Kidney tubule cell (primary cell): ENCODE measurements at places on chromosomes 16 and 17.

- DNase-seq = peak; percentile 98
Observed at GRCh38 chr17:66466840-66467367, 164.5 kb downstream of the PRKCA start.

- DNase-seq = no peak
Observed at GRCh38 chr16:14392960-14393359, 237.1 kb downstream of the PARN start.

GRCh38 chr16:17440131-17440530, 30.6 kb downstream of the XYLT1 start:
- DNase-seq = no peak

DNA sequence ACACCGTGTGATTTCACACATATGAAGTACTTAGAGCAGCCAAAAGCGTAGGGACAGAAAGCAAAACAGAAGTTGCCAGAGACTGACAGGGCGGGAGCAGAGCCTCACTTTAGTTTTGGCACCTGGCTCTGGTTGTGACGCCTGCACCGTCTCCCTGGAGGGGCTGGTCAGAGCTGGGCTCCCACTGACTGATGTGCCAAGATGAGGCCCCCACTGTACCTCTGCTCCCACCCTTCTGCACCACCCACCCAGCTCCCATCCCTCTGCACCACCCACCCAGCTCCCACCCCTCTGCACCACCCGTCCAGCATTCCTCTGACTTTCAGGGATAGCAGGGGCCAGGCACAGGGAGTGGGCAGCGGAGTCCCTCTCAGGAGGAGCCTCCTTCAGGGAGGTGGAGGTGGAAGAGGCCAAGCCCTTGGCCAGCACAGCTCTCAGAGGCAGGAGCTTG, 3.2 kb upstream of the PRSS21 start:
- DNase-seq = no peak

- no peak for DNase-seq
Observed at GRCh38 chr17:80860703-80861417, 130.8 kb upstream of the CHMP6 start.
